ENCODE measurements at places on chromosomes 4 and X.
A peak's percentile ranks its signal among the peaks of the same experiment; 100 is the strongest.

GRCh38 chr4:37726666-37727065 is 40.5 kb upstream of the RELL1 start:
- no peak for DNase-seq

GRCh38 chrX:121160987-121161386 is 113.6 kb downstream of the GLUD2 start:
- no peak for DNase-seq

- DNase-seq: no peak
Measured at GRCh38 chr4:105843941-105844340, 51.3 kb upstream of the NPNT start.

- peak; percentile 62 for DNase-seq
Measured at GRCh38 chr4:972651-973424, 531 bp downstream of the DGKQ start.

GRCh38 chrX:44314259-44314734 is 29.2 kb downstream of the EFHC2 start:
- peak; percentile 87 for DNase-seq

DNA sequence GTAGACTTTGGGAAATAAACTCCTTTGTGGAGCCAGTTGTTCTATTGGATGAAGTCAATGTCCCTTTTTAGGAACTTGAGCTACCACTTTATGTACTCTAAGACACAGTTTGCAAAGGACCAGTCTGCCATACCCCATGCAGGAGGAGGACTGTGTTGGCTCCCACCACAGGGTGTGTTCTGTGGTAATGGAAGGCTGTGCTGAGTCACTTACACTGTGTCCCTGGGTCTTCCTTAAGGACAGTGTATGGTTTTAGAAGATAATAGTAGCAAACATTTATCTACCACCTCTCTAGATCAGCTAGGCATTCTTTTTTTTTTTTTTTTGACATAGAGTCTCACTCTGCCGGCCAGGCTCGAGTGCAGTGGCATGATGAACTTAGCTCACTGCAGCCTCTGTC is 184.0 kb upstream of the PGRMC2 start:
- DNase-seq: peak; percentile 87

- no peak for DNase-seq
Measured at GRCh38 chr4:83625821-83626220, 89.9 kb downstream of the GPAT3 start.

GRCh38 chrX:69015156-69015555 is 150.1 kb downstream of the PJA1 start:
- no peak for DNase-seq

- no peak for DNase-seq
Measured at GRCh38 chr4:22217480-22217879, 268.9 kb upstream of the KCNIP4 start.

GRCh38 chr4:159545556-159545955 is 442.7 kb downstream of the RAPGEF2 start:
- DNase-seq: no peak

- DNase-seq: no peak
Measured at GRCh38 chr4:138400066-138400465, 157.9 kb upstream of the SLC7A11 start.

GRCh38 chr4:125104616-125105015 is 210.1 kb upstream of the FAT4 start:
- no peak for DNase-seq

DNA sequence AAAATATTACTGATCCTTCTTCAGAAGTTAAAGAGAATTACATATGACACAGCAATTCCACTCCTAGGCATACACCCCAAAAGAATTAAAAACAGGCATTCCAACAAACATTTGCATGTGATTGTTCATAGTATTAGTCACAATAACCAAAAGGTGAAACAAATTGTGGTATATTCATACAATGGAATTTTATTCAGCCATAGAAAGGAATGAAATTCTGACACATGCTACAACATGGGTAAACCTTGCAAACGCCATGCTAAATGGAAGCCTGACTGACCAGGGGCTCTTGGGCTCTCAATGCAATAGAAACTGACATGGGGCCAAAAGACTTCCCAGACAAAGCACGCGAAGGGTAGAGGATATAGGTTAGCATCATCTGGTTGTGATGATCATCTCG is 62.1 kb upstream of the S100G start:
- DNase-seq: no peak

GRCh38 chrX:45385757-45386156 is 185.1 kb upstream of the DIPK2B start:
- DNase-seq: no peak

DNA sequence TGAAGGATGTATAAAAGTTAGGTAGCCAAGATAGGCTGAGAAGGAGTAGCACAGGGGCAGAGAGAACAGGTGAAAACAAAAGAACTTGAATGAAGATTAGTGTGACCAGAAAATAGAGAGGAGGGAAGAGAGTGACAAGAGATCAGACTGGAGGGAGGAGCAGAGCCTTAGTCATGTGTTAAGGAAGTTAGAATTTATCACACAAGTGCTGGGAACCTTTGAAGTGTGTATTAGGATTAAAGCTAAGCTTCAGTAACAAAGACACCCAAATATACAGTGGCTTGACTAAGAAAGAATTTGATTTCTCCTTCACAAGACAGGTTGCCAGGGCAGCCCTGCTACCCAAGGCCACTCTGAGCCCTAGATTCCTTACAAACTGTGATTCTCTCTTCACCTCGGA is 10.7 kb upstream of the CCDC149 start:
- no peak for DNase-seq

GRCh38 chr4:18463987-18464559 is 442.5 kb upstream of the LCORL start:
- no peak for DNase-seq

- DNase-seq: no peak
Measured at GRCh38 chr4:142264961-142265360, 581.1 kb downstream of the INPP4B start.

DNA sequence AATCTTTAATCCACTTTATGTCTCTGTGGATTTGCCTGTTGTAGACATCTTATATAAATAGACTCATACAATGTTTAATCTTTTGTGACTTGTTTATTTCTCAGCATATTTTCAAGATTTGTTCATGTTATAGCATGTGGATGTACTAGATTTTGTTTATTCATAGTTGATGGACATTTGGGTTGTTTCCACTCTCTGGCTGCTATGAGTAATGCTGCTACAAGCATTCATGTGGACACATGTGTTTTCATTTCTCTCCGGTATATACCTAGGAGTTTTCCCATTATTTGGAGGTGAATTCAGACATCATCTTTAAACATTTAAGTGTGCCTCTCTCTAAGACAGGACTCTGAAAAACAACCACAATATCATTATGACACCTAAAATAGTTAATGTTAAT is 2.3 kb downstream of the IKBKG start:
- no peak for DNase-seq

GRCh38 chr4:155442267-155443105 is 65.7 kb upstream of the MAP9 start:
- peak; percentile 68 for DNase-seq

DNA sequence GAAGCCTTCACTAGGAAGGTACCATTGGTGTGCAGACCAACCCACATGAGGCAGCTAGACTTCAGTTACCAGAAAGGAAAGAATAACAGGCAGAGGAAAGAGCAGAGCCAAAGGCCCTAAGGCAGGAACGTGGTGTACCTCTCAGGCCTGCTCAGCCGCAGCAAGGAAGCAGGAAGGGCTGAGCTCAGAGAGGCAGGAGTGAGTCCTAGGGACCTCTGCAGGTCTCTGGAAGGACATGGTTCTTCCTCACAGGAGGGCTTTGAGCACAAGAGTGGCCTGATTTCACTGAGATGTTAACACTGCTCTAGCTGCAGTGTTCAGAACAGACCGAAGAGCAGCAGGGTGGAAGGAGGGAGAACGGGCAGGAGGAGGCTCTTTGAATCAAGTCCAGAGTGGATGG is 124.6 kb downstream of the DCHS2 start:
- DNase-seq: no peak

DNA sequence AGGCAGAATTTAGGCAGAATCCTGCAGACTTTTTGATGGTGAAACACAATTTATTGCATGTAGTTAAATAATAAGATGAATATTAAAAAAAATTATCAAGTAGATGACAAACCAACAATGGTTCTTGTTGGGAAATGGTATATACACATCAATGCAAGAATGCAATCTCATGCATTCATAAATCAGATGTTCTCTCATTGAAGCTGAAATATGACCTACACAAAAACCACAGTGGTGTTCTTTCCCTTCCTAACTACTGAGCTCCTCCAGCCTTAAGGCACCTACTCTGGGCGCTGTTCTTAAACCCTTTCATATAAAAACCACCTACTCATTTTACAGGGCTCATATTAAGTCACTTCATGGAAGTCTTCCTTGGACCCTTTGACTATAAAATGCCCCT is 64.1 kb downstream of the ANTXR2 start:
- no peak for DNase-seq

- DNase-seq: no peak
Measured at GRCh38 chr4:42074294-42074693, 78.2 kb downstream of the BEND4 start.

DNA sequence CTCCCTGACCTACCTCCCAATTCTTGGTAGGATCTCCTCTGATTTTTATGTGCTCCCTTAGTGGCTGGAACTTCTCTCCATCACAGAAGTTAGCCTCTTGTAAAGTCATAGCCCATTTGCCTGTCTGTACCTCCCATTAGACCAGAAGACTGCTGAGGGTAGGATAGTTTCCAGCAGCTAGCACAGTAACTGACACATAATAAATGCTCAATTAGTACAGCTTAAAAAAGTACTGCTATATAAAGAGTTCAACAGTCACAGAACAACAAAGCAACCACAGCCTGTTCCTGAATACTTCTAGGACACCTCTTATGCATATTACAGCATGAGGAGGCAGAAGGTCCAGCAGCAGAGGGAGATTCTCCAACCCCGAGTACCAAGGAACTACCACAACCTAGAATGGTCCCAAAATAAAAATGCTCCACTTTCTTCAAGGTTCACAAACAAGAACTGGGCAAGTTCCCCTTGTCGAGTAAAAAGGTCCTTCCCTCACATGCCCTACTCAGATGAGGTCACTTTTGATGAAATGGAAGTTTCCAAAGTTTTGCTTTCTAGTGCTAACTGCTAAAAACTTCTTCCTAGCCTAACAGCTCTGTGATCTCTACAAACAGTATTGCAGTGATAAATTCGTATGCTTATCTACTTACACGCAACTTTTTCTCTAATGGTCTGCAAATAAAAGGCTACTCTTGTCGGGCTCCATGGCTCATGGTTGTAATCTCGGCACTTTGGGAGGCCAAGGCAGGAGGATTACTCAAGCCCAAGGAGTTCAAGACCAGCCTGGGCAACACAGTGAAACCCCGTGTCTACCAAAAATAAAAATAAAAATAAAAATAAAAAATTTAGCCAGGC is 12.8 kb downstream of the MECP2 start:
- no peak for DNase-seq

DNA sequence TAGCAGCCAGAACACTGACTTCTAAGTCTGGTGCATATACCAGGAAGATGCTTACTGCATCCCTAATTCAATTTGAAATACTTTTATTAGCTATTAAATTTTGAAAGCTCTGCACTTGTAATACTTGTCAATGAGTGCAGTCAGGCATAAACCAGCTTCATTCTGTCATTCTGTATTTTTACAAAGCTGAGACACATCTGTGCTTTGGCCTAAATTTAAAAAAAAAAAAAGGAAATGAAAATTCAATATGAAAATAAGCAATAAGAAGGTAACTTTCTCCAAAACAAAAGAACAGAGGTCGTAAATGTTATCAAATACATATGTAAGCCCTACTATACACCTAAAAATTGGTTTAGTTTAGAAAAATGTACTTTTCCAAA is 7.0 kb downstream of the SMIM14 start:
- no peak for DNase-seq

GRCh38 chr4:127138586-127138985 is 494.2 kb upstream of the INTU start:
- no peak for DNase-seq

DNA sequence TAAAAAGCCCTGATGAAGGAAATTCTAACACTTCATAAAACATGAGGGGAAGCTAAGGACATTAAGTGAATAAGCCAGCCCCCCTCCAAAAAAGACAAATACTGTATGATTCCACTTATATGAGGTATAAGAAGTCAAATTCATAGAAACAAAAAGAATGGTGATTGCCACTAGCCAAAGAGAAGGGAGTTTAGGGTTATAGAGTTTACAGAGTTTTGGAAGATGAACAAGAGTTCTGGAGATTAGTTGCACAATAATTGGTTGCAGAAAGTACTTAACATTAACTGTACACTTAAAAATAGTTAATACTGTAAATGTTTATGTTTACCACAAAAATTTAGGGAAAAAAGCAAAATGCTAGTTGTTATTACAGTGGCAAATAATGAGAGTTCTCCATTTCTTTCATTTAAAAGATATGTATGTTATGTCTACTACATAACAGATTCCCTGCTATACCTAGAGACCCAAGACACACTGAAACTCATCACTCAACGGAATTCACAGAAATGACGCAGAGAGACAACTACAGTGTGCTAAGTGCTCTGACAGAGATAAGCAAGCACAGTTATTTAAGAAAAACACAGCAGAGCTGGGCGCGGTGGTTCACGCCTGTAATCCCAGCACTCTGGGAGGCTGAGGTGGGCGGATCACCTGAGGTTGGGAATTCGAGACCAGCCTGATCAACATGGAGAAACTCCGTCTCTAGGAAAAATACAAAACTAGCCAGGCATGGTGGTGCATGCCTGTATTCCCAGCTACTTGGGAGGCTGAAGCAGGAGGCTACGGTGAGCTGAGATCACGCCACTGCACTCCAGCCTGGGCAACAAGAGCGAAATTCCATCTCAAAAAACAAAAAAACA is 37.2 kb downstream of the EIF4E start:
- DNase-seq: no peak

- DNase-seq: no peak
Measured at GRCh38 chr4:43763029-43763610, 685.5 kb downstream of the KCTD8 start.

DNA sequence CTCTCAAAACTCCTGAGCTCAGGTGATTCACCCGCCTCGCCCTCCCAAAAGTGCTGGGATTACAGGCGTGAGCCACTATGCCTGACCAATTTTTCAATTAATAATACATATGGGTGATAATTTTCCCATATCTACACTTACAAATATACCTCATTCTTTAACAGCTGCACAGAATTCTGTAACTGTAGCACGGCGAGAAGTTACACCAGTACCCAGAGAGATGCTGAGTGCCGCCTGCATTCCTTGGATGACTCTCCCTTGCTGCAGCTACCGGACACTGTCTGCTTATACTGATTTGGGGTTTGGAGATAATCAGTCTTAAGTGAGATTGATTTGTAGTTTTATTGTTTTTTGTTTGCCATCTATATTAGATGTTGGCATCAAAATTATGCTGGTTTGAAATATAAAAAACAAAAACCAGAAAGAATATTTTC is 5.8 kb downstream of the TIFA start:
- no peak for DNase-seq

DNA sequence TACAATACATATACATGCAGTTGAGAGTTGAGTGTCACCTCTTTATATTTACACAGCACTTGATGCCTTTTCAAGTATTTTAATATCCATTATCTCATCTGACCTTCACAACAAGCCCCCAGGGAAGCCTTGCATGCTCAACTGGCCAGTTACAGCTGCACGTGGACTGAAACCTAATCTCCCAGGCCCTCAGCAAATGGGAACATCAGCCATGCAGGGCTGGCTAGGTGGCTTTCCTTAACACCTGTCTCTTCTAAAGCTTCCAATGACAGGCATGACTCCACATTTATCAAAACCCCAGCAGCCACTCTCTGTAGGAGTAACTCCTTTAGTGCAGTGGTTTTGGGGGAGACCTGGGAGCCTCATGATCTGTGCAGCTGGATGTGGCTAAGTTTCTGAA is 56.4 kb downstream of the PHKA2 start:
- DNase-seq: no peak
